NCI-H187 treated with DMSO at 0.1 percent for 48 hours (cell line): ENCODE measurements at places on chromosomes 1 and 21.

DNA sequence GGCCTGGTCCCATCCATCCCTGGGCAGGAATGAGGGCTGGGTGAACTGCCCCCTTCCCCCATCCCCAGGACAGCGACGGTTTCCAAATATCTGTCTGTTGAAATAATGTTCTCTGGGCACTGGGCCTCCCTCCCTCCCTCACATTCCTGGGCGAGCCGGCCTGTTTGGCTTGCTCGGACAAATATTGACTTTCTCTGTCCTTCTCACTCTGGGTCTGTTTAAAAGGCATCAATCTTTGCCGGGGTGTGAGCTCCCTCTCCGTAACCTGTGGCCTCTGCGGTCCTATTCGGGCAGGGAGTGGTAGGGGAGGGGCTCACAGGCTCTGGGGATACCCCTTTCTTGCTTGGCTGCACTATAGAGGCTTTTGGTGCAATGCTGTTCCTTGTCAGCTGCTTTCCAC is 40.2 kb downstream of the FOXD2 start:
- no peak for DNase-seq

- DNase-seq = no peak
Measured at GRCh38 chr1:56147459-56147858, 431.9 kb downstream of the PLPP3 start.

- DNase-seq = no peak
Measured at GRCh38 chr1:209624558-209625549, 27.4 kb downstream of the LAMB3 start.

DNA sequence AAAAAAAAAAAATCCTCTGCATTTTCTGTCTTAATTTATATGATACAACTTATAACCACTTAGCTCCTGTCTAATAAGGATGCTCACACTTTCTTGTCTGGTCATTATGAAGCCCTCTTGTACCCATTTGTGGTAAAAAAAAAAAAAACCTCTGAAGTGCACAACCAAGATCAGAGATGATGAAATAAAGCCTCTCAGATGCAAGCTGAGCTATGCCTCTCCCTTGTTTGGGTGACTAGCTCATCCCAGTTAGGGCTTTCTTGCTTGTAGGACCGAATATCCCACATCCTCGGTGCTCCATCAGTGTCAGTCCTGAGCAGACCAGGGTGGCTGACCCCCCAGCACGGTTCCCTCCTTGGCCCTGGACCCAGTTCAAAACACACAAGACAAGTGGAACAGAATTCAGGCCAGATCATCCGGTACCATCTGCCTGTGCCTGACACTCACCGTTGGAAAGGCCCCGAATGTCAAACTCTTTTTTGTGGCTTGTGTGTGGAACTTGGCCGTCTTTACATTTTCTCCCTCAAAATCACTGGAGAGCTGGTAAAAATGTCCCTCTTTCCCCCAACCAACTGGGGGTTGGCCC is 6.3 kb upstream of the SELENON start:
- DNase-seq = no peak

- no peak for DNase-seq
Measured at GRCh38 chr1:54708385-54708784, 7.3 kb upstream of the TTC4 start.

GRCh38 chr1:214277704-214278635 is 3.0 kb upstream of the SMYD2 start:
- DNase-seq = no peak

GRCh38 chr21:44696572-44696971 is 400 bp upstream of the KRTAP10-12 start:
- DNase-seq = no peak

DNA sequence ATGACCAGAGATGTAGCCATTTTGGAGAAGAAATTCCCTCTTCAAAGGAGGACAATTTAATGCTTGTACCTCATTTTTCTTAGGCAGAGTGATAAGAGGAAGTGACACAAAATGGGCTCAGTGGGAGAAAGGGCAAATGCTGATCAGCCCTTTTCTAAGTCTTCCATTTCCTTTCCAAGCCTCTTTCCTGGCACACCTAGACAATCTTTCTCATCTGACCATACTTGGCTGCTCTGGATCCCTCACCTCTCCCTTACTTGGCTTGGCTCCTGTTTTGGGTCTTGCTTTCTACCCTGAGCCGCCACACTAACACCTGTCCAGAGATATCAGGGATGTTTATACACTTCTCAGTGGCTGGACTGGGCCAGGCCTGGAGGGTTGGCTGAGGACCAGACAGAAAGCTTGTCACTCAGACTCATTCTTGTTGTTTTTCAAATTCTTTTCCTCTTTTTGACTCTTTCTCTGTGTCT is 13.1 kb downstream of the TXNIP start:
- no peak for DNase-seq

- no peak for DNase-seq
Measured at GRCh38 chr1:22916471-22916820, 56.2 kb downstream of the LACTBL1 start.

GRCh38 chr1:39753132-39754025 is 14.7 kb downstream of the PPIE start:
- DNase-seq = no peak

DNA sequence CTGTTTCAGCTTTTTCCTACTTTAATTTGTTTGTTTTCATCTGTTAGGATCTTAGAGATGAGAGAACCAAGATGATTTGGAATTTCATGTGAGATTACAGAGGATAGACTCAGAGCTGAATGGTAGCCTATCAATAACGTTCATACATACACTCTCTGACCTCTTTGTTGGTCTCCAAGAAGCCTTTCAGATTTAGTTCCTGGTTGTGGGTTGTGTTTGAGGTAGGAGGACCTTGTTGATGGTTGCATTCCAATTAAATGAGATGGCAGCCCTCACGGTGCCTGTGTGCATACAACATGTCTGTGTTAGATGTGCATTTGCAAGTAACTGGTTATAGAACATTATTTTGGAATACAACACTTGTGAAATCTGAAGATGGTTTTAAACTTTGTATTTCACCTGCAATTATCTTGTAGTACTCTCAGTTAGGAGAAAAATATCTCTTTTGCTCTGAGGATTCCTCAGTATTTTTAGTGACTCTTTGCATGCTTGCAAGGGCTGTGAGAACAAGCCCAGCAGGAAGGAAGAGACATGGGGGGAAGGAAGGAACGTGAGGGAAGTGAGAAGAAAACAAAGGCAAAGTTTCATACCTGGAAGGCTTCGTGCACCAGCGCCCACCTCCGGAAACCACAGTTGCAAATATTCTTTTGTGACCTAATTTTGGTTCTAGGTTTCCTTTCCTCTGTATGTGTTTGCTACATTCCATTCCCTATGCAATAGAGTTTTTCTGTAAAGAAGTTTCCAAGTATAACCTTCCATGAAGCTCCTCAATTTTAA is 291.8 kb downstream of the DISC1 start:
- no peak for DNase-seq

DNA sequence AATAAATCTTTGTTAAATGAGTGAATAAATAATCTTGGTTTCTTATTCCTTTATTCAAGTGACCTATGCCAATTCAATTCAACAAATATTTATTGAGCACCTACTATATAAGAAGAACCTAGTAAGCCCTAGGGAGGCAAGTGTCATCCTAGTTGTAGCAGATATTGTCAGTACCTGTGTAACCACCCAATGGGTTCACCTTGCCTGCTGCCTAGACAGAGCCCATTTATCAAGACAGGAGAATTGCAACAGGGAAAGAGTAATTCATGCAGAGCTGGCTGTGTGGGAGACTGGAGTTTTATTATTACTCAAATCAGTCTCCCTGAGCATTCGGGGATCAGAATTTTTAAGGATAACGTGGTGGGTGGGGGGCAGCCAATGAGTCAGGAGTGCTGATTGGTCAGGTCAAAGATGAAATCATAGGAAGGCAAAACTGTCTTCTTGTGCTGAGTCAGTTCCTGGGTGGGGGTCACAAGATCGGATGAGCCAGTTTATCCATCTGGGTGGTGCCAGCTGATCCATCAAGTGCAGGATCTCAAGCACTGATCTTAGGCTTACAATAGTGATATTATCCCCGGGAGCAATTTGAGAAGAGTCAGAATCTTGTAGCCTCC is 53.8 kb upstream of the KCNA3 start:
- no peak for DNase-seq

DNA sequence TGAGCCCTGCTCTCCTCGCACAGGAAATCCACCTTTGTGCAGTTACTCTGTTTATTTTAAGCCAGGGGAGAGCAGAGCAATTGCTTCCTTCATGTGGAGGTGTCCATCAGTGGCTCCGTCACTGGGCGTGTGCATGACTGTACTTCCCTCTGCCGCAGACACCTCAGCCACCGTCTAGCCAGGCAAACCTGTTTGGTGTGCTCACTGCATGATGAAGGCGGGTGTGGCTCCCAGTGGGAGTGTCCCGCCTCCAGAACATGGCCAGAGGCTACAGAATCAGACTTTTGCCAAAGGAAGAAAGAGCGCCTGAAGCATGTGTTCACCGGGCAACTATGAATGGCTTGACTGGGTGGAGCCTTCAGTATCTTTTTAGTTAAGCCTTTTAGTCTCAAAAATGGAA is 26.1 kb upstream of the LAMC2 start:
- no peak for DNase-seq

DNA sequence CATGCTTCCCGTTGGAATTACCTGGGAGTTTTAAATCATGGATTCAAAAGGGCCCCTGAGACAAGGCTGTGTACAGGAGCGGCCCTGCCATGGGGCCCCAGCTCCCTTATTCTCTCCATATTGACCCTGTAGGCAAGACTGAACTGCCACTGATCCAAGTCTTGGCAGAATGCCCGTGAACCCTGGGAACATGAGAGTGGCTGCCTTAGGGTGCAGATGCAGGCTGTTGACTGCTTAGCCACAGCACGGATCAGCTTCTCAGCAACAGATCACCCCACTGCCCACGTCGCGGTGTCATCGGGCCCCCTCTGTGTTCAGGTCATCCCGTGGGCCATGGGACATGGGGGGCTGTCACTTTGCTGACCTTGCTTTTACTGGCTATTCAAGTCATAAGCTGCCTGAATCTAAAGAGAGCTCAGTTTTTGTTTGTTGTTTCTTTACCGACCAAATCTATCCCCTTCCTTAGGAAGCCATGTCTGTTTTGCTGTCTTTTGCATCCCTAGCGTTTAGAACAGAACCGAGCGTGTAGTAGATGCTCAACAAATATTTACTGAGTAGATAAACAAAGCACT is 83.4 kb downstream of the MATN1 start:
- DNase-seq = no peak

- DNase-seq = no peak
Measured at GRCh38 chr1:209042413-209042812, 541.1 kb upstream of the CAMK1G start.

DNA sequence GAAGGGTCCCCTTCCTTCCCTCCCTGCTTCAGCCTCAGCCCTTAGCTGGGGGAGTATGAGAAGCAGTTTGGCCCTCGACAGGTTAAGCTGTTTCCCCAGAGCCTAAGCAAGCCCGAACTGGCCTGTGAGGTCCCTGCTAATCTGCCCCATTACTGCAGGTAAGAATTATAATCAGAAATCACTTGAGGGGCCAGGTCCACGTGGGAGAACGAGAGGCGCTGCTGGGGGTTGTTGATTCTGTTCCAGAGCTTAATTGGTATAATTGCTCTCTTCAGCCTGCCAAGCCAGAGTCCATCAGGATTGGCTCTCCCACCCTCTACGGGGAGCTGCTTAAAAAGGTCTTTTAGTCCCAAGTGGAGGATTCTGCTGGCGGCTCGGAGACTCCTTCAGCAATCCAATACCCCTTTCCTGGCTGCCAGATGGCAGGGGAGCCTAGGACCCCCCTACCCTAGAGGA is 70.8 kb downstream of the UBE2T start:
- peak; percentile 88 for DNase-seq

DNA sequence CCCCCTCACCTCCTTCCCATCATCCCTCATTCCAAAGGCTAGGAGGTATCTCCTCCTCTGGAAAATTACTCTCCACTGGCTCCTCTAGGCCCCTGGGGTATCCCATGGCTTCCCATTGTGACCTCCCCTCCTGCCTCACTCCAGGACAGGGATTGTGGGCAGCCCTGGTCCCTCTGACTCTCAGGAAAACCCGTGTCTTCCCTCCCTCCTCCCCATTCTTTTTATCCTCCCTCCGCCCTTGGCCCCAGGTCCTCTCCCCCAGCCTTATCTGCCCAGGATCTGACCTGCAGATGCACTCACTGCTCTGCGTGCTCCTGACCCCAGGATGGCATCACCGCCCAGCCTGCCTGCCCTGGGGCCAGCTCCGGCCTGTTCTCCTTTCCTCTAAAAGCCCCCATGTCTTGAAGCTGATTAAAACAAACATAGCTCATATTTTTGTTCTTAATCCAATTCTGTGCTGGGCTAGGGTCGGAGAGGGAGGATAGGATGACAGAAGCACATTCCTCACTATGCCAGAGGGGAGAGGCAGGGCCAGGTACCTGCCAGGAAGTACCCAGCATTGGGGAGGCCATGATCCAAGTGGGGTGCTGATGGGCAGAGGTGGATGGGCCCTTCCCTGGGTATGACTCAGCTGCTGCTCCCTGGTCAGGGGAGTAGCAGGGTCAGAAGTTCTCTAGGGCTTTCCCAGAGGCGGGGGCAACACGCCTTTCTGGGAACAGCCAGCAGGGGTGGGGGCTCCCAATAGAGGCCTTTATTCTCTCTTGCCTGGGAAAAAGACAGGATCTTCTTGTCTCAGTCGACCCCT is 13.8 kb upstream of the UBL4B start:
- no peak for DNase-seq

- no peak for DNase-seq
Measured at GRCh38 chr1:208202333-208202995, 41.7 kb downstream of the PLXNA2 start.

- no peak for DNase-seq
Measured at GRCh38 chr1:175088525-175088951, 20.9 kb downstream of the TNN start.

DNA sequence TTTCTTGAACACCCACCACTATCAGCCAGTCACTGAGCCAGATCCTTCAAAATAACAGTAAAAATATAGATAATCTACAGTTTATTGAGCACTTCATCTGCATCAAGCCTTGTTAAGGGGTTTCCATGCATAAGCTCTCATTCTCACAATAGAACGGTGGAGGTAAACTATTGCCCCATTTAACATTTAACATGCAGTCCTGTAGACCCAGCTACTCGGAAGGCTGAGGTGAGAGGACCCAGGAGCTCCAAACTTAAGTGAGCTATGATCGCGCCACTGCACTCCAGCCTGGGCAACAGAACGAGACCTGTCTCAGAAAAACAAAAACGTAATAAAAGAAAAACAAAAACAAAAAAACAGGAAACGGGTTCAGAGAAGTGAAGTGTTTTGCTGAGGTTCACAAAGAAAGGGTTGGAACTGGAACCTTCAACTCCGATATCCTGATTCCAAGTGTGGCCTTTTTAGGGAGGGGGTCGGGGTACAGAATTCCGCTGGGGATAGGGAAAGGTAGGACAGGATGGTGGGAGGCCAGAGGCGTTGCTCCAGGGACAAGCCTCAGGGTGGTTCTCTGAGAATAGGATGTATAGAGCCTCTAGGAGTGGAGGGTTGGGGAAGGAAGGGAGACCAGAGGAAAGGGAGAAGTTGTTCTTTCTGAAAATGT is 11.6 kb upstream of the SESN2 start:
- no peak for DNase-seq

- no peak for DNase-seq
Measured at GRCh38 chr1:215132156-215132555, 49.6 kb downstream of the KCNK2 start.

GRCh38 chr1:55067022-55067778 is 27.9 kb downstream of the PCSK9 start:
- DNase-seq = no peak
